Non-pigmented ciliary epithelial cell (primary cell): ENCODE measurements at places on chromosomes 16 and 17.

DNA sequence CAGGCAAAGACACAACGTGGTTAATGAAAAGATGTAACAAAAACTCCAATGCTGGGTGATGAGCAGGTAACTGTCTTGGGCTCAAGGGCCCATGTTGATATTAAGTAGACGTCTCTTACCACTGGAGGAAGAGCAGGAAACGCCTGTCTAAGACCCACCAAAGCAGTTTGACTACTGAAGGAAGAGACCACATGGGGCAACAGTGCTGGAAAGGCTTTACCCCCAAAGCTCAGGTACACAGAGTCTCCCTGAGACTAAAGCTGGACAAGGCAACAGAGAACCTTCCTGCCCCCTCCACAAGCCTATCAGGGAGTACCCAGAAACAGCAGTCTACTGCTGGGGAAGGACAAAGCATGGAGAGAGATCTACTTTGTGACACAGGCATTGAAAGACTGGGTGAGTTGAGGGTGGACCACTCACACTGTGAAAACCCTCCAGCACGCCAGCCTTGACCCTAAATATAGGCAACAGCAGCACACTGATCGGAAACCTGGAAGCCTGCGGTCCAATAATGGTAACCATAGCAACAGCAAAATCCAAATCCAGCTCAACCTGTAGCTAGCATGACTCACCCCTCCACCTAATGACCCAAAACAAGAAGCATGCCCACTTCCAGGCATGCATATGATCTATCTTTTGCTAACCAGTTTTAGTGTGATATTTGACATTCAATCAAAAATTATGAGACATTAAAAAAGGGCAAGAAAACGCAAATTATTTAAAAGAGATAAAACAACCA lies 270.5 kb upstream of the SDK2 start:
- no peak for DNase-seq

- DNase-seq = no peak
Observed at GRCh38 chr16:13554643-13555042, 365.3 kb upstream of the ERCC4 start.

DNA sequence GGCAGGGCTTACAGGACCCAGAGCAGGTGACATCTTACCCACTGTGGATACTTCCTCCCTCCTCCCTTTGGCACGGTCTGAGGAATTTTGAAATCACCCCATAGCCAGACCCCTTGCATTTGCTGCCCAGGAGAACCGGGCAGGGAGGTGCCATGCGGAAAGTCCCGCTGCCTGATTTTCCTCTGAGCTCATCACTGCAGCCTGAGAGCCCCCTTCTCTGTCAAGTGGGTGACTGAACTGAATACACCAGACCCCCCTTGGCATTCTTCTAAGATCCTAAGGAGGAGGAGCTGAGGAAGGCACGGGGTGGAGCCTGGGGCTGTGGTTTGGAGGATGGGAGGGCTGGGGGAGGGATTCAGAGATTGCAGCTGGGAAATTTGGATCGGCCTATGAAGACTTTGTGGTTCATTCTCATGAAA lies 173.4 kb downstream of the RAB11FIP4 start:
- DNase-seq = no peak

GRCh38 chr16:89113661-89114060 lies 20.0 kb downstream of the ACSF3 start:
- DNase-seq = no peak

DNA sequence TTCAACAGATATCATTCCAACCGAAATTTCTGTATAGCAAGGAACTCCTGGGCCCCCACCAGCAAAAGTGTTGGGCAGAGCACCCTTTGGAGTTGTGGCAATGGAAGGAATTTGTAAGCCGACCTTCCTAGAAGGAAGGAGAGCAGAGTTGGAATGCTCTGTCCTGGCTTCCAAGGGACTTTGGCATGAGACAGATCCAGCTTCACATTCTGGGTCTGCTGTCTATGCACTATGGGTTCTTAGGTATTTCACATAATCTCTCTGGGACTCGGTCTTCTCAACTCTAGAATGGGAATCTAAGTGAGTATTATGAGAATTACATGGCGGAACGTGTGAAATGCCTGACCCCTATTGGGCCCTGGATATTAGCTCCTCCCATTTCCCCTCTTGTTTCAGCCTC lies 63.2 kb upstream of the MARCHF10 start:
- no peak for DNase-seq

DNA sequence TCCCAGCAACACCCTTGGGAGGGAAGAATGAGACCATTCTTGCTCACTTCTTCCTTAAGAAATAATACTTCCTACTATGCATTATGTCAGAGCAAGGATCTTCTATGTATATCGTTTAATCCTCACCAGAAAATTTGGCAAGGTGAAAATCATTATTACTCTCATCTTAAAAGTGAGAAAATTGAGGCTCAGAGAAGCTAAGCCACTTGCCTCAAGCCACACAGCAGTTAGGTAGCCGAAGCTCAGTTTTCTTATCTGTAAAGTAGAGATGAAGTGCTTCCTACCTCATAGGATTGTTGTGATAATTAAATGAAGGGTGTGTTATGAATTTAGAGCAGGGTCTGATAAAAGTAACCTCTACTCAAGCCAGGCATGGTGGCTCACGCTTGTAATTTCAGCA lies 368.9 kb upstream of the ASIC2 start:
- DNase-seq = no peak

DNA sequence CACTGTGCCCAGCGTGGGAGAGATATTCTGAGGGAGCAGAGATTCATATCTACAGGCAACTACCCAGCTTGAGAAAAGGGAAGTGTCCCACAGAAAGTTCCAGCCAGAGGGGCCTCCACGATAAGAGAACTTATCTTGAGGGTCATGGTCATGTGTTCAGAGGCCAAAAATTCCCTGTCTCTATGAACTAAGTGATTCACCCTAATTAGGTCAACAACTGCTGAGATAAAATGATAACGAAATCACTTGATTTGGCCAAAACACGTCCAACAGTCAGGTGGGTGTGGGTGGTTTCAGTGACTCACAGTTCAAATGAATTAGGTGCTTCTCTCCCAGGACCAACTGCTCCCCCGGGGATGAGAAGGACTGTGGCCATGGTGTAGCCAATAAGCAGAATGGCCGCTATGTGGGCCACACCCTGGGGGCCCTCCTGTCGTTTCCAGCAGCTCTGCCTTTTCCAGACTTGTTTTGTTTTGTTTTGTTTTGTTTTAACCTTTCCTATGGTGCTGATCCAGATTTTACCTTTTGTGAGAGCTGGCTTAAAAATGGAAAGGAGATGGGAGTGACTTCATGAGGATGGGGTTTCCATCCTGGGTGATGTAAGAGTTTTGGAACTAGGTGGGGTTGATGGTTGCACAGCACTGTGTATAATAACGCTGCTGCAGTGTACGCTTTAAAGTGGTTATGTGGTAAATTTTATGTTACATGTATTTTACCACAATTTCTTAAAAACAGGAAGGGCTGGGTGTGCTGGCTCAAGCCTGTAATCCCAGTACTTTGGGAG lies 8.7 kb downstream of the DNAI2 start:
- DNase-seq = no peak

- no peak for DNase-seq
Observed at GRCh38 chr17:8126491-8127066, 2.7 kb upstream of the HES7 start.

DNA sequence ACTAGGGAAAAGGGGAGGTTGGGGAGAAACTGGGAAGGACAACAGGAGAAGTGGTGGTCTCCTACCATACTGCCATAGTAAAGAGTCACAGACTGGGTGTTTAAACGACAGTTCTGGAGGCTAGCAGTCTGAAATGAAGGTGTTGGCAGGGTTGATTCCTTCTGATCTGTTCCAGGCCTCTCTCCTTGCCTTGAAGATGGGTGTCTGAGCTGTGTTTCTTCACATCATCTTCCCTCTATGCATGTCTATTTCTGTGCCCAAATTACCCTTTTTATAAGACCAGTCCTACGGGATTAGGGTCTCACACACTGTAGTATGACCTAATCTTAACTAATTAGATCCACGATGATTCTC lies 79.8 kb upstream of the TMEM97 start:
- DNase-seq = no peak

- no peak for DNase-seq
Observed at GRCh38 chr16:23700509-23700908, 12.5 kb downstream of the ERN2 start.

- DNase-seq = no peak
Observed at GRCh38 chr16:69863401-69864281, 87.5 kb upstream of the CLEC18A start.

GRCh38 chr17:74097450-74098135 lies 105.9 kb upstream of the RPL38 start:
- no peak for DNase-seq

DNA sequence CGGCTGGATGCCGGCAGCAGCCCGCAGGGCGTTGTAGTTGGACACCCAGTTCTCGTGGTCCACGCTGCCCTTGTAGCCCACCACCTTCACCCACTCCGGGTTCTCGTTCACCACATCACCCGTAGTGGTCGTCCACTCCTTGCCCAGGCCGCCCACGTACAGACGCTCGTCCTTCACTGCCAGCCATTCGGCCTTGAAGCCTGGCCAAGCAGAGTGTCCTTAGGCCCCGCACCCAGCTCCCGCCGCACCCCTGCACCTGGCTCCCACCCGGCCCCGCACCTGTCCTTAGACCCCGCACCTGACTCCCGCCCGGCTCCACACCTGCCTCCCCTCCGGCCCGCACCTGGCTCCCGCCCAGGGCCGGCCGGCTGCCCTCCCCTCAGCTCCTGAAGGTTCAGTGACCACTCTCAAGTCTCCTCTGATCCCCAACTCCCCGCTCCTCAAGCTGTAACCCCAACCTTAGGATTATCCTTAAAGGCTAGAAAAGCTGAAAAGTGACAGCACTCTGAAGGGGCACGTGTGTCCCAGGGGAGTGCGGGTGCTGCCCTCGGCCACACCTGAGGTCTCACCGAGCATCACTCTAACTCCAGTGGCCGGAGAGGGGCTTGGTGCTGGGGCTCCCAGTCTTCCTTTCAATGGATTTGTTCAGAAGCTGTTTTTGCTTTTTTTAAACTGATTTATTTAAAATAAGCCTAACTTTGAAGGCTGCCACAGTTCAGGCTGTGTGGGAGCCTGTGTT lies 14.4 kb downstream of the CANT1 start:
- DNase-seq = no peak

DNA sequence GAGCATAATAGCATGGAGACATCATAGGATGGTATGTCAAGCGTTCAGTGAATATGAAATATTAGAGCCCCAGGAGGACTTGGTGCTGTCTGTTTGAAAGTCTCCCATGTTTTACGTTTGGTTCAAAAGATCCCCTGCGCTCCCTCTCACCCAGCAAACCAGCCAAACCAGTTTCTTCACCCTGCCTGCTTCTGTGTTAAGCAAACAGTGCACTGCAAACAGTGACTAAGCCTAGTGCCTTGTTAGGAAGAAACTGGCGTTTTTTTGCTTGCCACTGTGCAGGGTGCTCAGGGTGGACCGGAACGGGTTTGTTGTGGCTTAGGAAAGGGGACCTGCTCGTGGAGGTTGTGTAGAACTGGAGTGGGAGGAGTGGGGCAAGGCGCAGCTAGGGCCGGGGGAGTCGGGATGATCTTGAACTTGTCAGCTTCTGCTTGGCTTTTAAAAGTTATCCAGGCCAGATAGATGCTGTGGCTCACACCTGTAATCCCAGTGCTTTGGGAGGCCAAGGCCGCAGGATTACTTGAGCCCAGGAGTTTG lies 7.7 kb downstream of the CDH1 start:
- DNase-seq = peak; percentile 1

- DNase-seq = no peak
Observed at GRCh38 chr17:18848501-18848900, 9.4 kb upstream of the PRPSAP2 start.

DNA sequence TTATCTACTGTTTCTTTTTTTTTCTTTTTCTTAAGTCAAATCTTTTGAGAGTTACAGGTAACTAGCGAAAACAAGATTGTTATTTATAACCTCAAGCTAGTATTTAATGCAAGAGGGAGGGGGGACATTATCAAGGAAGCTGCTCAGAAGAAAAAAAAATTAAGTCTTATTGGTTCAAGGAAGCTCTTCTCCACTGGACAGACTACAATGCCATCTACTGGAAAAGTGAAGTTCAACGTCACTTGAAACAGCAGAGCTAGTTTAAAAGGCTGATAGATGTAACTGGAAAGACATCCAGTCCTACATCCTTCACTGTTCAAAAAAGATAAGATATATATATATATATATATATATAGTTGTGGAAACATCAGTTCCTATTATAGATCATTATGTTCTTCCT lies 418.0 kb upstream of the PSMD7 start:
- DNase-seq = peak; percentile 54

- no peak for DNase-seq
Observed at GRCh38 chr16:21265104-21265837, 12.8 kb downstream of the CRYM start.

GRCh38 chr17:65820306-65820705 lies 258.9 kb upstream of the AXIN2 start:
- no peak for DNase-seq

GRCh38 chr17:252456-252855 lies 71.0 kb upstream of the DOC2B start:
- no peak for DNase-seq

- DNase-seq = no peak
Observed at GRCh38 chr16:379183-379960, 2.4 kb downstream of the PGAP6 start.

DNA sequence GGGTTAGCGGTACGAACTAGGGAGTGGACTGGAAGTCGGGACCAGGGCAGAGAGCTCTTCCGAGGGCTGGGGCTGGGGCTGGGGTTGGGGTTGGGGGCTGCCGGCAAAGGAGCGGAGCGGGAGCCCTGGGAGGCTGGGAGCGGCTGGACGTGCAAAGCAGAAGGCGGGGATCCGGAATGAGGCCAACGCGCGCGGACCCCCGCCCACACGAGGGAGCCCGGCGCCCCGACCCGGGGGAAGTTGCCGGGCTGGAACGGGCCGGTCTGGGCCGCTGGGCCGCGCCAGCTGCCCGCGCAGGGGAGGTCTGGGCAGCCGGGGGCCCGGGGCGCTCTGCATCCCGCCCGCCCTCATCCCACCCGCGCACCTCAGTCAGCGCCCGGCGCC lies 323 bp downstream of the ST3GAL2 start:
- DNase-seq = no peak

DNA sequence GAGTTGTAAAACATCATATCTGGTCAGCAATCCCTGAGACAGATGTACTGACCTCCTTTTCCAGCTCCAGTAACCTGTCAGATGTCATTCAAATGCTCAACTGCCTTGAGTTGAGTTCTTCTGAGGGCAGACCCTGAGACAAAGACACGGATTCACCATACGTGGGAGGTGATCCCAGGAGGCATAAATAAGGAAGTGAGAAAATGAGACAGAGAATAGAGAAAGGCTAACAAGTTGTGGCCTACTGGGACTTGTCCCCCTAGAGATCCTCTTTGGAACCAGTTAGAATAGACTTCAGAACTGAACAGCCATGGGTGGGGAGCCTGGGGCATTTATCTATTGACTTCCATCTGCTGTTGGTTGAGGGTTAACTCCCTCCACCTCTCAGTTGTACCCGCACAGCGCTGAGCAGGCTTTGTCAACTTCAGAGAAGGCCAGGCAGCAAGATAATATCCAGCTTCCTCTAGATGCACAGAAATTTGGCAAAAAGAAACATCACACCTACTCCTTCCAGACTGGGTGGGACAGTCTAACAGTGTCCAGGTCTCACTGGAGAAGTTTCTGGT lies 123.0 kb upstream of the DYNLRB2 start:
- no peak for DNase-seq

GRCh38 chr16:81004646-81005353 lies 1.9 kb downstream of the CMC2 start:
- DNase-seq = no peak
